ENCODE measurements at places on chromosomes 7 and 10.

DNA sequence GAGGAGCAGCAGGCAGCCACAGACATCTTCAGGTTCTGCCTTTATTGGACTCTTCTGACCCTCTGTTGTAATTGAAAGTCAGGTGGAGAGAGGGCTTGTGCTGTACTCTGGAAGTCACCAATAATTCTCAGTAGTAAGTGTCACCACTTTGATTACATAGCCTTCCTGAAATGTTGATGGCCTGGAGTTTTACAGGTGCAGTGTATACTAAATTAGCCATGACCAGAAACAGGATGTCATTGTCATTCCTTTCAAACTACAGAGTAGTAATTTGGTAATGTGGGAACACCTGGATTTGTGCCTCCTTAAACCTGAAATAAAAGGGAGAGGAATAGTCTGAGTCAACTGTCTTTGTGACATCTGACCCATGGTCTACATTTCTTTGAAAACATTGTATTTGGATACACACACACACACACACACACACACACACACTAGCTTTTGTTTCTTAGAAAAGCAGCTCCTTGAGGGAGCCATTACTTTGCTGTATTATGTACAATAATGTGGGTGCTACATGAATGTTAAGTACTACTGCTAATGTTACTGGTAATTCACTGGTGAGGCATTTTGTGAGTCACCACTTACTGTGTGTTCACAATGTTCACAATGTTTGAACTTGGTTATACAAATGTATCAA is 19.6 kb downstream of the ARL4A start:
- no peak for DNase-seq

DNA sequence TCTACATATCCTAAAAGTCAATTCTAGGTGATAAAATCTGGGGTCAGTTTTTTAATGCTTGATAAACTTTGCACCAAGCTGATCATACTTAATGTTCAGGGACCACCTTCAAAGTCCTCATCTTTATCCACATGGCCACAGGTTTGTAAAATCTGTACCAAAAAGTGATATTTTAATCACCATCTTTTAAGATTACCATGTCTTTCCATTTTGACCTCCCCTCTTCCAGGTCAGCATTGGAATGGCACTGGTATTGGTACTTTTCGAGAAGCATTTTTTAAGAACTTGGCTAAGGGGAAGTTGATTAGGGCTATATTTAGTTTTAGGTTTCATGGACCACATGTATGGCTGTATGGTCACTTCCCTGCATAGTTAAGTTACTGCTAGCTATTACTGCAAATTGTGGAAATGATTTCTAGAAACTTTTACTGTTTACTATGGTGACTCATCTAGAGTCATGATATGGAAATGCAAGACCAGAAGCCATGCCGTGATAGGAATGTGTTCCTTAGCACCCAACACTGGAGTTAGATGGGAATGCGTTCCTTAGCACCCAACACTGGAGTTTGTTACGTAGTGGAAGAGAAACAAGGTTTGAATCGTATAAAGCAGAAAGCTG is 50.8 kb upstream of the ABLIM1 start:
- no peak for DNase-seq

DNA sequence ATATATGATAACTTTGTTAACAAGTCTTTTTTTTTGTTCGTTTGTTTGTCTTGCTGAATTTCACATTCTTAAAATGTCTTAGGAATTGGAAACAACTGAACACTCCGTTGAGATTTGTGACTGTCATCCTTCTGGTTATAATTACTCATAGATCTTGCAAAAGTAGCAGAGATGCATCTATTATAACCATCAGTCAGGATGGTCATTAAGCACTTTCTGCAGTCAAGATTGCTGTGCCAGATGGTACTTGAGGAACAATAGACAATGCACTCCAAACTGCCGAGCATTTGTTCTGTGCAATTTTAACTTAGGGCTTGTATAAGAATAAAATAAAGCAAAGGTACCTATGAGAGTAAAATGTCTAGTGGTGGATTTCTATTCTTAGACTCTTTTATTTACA is 710.1 kb upstream of the KCND2 start:
- peak; percentile 8 for DNase-seq

GRCh38 chr7:95509199-95509598 is 23.5 kb downstream of the ASB4 start:
- DNase-seq: peak; percentile 84

- no peak for DNase-seq
Observed at GRCh38 chr7:15314922-15315321, 246.9 kb downstream of the AGMO start.

DNA sequence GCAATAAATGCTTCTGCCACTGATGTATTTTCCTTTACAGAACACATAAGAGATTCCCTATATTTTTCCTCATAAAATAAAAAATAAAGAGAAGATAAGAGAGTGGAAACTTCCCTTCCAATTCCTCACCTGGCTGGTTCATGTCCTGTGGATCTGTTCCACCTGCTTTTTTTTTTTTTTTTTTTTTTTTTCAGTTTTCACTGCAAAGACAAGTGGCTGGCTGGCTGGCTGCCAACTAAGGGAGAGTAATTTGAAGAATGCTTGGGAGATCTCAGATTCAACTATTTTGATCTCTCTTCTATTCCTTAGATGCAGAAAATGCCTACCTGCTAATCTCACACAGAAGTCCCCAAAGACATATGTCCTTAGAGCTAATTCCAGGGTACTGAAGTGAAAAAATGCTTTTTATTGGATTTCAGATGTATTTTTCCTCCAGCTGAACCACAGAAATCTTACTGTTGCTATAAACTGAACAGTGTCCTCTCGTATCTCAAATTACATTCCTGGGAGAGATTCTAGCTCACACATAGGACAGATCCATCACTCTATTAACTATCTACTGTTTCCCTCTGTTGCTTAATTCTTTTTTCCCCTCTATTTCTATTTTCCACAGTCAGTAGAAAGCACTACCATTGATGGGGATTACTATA is 120.8 kb downstream of the NRCAM start:
- no peak for DNase-seq

DNA sequence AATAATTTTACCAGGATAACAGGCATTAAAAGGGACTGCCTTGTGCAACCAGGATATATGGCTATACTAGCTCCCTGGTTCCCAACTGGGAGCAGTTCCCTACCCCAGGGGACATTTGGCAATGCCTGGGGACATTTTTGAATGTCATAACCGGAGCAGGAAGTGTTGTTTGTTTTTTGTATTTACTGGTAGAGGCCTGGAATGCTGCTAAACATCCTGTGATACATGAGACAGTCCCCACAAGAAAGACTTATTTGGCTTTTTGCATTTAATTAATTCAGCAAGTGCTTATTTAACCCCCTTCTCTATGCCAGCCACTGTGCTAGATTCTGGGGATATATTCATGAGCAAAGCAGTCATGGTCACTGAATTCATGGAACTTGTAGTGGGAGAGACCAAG is 181.2 kb downstream of the BBS9 start:
- no peak for DNase-seq

GRCh38 chr10:6579183-6579903 is 733 bp downstream of the PRKCQ start:
- DNase-seq: no peak

DNA sequence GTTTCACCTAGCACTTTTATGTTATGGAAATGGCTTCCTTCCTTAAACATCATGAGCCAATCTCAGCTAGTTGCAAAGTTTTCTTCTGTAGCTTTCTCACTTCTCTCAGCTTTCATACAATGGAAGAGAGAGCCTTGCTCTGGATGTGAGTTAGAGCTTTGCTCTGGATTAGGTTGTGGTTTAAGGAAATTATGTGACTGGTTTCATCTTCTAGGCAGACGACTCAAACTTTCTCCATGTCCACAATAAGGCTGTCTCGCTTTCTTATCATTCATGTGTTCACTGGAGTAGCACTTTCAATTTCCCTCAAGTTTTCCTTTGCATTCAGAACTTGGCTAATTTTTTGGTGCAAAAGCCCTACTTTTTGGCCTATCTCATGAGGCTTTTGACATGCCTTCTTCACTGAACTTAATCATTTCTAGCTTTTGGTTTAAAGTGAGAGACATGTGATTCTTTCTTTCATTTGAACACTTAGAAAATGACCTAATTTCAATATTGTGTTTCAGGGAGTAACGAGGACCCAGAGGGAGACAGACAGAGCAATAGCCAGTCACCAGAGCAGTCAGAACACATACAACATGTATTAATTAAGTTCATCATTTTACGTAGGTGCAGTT is 49.8 kb downstream of the CNOT4 start:
- no peak for DNase-seq

GRCh38 chr10:71727105-71727737 is 7.6 kb upstream of the C10orf105 start:
- DNase-seq: no peak

GRCh38 chr7:21944616-21945453 is 864 bp downstream of the CDCA7L start:
- peak; percentile 8 for DNase-seq

DNA sequence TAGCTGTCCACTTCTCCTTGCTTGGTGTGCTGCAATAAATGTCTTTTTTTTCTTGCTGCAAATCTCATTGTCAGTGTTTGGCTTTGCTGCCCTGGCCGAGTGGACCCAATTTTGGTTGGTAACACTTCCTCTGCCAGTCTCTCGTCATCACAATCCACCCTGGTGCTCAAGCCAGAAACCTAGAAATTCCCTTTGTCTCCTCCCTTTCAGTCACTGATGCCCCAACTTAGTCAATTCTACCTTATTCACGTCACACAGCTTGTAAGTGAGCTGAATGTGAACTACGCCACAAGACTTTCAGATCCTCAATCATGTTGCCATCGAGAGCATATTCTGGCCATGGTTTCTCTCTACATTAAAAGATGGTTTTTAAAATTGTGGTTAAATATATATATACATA is 13.0 kb upstream of the FRA10AC1 start:
- DNase-seq: no peak

DNA sequence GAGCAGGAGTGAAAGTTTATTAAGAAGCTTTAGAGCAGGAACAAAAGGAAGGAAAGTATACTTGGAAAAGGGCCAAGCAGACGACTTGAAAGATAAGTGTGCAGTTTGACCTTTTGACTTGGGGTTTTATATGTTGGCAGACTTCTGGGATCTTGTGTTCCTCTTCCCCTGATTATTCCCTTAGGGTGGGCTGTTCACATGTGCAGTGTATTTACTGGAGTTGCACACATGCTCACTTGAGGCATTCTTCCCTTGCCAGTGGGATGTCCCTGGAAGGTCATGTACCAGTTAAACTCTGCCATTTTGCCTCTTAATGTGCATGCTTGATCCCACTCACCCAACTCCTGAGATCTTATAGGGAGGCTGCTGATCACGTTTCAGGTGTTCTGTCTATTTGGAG is 23.4 kb upstream of the ARHGAP12 start:
- DNase-seq: no peak

DNA sequence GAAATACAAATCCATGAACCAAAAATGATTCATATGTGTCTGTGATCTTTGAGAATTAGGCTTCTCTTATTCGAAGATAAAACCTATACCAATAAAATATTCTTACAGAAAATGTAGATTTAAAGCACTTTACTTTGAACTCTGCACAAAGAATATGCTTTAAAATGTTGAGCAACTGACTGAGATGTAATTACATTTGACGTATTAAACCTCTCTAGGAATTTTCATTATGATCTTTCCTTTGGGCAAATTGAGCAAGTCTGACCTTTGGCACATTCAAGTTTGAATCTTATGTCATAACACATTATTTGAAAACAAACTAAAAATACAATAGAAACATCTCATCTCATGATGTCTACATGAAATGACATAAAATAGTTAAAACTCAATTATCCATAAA is 69.2 kb upstream of the AHR start:
- no peak for DNase-seq

- no peak for DNase-seq
Observed at GRCh38 chr10:116899626-116900025, 50.3 kb downstream of the ENO4 start.

GRCh38 chr7:29239638-29240037 is 45.1 kb downstream of the CHN2 start:
- no peak for DNase-seq

DNA sequence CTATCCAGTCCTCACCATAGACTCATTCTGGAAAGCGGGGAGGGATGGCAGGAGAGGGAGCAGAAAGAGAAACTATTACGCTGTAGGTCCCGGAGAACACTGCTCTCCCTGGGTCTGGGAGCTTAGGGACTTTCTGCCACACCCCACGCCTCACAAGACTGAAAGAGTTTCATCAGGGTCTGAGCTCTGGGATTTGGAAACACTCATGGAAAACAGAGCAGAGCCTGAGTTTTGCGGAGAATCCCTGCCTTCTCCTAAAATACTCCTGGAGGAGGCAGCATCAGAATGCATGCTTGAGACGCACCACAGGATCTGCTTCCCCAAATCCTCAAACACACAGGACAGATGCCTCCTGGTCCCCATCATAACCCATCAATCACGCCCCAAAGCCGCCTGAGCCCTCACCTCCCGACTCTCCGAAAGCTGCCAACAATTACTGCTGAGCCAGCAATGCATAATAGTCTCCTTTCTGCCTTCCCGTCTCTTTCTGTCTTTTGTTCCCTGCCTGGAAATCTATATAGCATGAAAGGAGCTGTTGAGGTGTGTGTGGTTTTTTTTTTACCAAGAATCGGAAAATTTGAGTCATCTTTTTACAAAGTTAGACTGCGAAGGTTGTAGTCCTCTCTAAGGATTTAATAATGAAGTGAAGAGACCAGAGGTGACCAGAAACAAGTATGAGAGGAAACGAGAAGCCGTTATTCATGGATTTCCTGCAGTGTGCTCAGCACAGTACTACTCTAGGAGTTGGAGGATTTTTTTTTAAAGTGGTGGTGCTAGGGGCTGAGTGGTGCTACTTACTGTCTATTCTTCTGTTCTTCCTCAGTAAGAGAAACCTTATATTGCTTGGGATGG is 37.7 kb downstream of the ASB13 start:
- no peak for DNase-seq

GRCh38 chr7:35613150-35613549 is 81.8 kb downstream of the HERPUD2 start:
- no peak for DNase-seq

DNA sequence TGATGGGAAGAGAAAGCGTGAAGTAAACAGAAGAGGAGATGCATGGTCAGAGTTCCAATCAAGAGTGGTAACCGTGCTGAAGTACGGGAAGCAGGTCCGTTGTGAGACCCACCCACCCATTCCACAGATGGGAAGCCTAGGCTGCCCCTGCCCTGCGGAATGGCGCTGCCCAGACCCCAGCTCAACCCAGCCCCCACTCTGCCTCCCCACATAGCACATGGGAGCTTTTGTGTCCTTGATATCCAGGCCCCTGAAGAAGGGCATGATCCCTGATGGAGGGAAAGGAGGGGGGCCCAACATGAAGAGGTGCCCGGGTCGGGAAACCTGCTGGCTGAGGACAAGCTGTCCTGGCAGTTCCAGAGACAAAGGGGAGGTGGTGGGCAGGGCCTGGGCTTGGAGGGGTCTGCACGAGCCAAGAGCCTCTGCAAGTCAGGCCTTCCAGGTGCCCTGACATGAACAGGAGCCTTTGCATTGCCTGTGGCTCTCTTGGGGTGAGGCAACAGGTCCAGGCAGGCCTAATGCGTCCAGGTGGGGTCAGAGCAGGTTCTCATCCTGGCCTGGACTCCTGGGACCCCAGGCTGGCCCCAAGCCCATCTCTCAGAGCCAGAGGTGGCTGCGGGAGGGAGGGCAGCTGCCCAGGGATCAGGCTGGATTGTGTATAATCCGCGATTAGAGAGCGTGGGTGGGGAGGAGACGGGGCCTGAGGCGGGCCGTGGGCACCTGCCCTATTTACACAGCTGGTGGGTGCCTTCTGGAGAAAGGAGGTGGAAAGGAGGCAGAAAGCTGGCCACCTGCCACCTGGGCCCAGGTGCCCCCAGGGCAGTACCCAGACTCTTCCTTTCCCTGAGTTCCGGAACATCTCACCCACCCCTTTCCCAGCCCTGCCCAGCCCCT is 23.5 kb downstream of the YKT6 start:
- no peak for DNase-seq

GRCh38 chr7:151503902-151504714 is 15.6 kb downstream of the RHEB start:
- peak; percentile 43 for DNase-seq

GRCh38 chr10:132270721-132271457 is 36.9 kb downstream of the STK32C start:
- DNase-seq: no peak
